ENCODE measurements at places on chromosomes 13 and 19. TPM values are rescaled to one million over a fixed set of nuclear protein-coding genes. Genes with fewer than 3 reads are reported as not detected.

GRCh38 chr13:72908416-72908815 lies 126.5 kb downstream of the PIBF1 start:
- no peak for DNase-seq

DNA sequence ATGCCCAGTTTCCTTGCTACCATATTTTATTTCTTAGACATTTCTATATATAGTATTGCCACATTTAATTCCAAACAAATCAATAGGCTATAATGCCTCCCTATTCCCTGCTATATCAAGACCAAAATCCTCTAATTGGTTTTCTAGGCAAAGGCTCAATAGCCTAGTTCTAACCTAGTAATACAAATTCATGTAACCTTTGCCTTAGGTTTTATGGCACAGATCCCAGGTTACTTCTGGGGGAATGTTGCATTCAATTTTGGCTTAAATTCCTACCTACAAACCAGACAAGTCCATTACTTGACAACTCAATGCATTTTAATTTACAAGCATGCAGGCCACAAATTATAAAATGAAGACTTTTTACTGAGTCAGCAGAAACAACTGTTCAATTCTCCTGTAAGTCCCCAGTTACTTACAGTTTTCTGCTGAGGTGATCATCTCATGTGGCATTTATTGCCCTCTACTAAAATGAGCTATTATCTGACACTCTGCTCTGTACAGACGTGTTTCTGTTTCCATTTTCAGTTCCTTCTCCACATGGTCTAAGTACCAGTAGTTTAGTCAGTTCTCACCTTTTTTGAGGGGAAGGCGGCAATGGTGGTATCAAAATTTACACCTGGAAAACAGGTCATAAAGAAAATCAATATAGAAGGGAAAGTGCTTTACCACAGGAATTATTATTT lies 11.7 kb downstream of the KCNRG start:
- DNase-seq: no peak

The PGLYRP2 gene
- not detected for total RNA-seq

DNA sequence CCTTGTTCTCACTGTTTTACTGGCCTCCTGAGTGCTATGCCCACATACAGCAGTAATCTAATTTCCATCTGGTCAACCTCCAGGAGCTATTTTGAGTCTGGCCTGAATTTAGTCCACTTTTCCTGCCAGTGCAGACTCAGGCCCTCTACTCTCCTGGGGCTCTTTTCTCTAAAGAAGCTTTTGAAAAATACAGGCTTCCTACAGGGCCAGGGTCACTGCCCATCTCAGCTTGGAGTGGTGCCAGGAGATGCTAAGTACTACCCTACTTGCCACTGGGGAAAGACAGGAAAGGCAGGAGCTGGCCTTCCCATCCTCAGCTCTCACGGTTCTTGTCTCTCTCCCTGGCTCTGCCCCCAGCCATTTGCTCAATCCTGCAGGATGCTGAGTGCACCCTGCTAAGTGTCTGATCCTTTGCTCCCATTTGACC lies 101.7 kb upstream of the SERP2 start:
- DNase-seq: no peak

DNA sequence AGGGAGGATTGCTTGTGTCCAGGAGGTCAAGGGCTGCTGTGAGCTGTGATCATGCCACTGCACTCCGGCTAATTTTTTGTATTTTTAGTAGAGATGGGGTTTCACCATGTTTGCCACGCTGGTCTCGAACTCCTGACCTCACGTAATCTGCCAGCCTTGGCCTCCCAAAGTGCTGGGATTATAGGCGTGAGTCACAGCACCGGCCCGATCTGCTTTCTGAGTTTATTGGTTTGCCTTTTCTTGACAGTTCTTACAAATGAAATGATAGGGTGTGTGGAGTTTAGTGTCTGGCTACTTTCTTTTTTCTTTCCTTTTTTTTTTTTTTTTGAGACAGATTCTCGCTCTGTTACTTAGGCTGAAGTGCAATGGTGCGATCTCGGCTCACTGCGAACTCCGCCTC lies 848 bp downstream of the C19orf44 start:
- no peak for DNase-seq

GRCh38 chr19:29598496-29598895 lies 7.6 kb upstream of the POP4 start:
- no peak for DNase-seq

GRCh38 chr13:43274881-43275280 lies 251.5 kb downstream of the DNAJC15 start:
- DNase-seq: no peak

The CFAP97D2 gene
- not detected for total RNA-seq

The KLK15 gene
- 0.26 TPM for total RNA-seq

The MBD3L3 gene
- total RNA-seq: not detected

- DNase-seq: no peak
Observed at GRCh38 chr19:42277821-42278451, 8.9 kb downstream of the CIC start.

DNA sequence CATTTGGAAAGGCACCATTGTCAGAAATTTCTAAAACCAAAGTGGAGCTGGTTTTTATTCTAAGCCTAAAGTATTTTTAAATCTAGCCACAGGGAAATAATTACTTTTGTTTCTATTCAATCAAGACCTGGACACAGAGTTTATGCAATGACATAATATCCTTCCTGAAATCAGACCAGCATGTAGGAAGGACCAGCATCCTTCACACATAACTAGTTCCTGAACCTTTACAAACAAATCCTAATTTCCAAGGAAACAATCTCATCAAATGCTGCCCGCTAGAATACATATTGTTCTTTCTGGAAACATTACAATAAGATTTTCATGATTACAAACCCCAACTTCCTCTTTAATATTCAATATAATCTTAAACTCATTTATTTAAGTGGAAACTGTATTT lies 1.5 kb downstream of the STARD13 start:
- no peak for DNase-seq

GRCh38 chr19:10182076-10182475 lies 12.7 kb downstream of the DNMT1 start:
- no peak for DNase-seq

The CYP4F8 gene
- not detected for total RNA-seq

- no peak for DNase-seq
Observed at GRCh38 chr19:47028195-47028601, 8.6 kb downstream of the NPAS1 start.

The DNAJC15 gene
- total RNA-seq: 19.7 TPM

DNA sequence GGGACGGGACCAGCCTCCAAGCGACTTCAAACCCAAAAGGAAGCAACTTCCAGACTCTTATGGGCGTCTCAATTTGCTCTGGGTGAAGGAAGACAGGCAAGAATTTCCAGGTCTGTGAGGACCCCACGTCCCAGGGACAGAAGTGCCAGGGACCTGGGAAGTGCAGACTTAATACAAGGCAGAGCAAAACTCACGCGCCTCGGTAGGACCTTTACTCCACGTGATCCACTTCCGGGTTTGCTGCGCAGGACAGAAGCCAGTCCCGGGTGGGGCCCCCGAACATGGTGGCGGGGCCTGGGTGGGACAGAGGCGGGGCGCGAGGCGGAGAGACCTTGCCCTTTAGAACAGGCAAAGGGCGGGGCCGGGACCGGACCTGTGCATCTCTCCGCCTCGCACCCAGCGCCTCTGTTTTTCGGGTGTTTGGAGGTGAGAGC lies 9.3 kb downstream of the ZNF611 start:
- no peak for DNase-seq
